GOT3 (cell line): ENCODE measurements at places on chromosomes 11 and 22.

GRCh38 chr11:13033760-13034533 is 24.8 kb downstream of the RASSF10 start:
- DNase-seq: no peak

GRCh38 chr11:86625544-86625943 is 46.9 kb downstream of the ME3 start:
- no peak for DNase-seq

DNA sequence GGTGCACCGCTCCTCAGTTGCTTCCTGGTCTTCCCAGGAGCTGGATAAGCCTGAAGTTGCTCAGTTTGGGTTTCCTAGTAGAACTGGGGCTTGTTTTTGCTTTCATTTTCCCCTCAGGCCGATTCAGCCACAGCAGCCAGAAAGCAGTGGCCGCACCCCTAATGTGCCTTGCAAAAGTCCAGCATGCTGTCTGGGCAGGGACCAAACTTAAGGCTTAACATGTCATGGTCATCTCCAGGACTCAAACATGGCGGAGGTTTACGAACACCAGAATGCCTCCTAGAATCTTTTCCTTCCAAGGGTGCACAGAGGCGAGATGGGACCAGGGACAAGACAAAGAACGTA is 2.5 kb downstream of the GNG3 start:
- DNase-seq: no peak

- DNase-seq: no peak
These were observed 8.0 kb downstream of the IL10RA start for GRCh38 chr11:117993988-117994745.

DNA sequence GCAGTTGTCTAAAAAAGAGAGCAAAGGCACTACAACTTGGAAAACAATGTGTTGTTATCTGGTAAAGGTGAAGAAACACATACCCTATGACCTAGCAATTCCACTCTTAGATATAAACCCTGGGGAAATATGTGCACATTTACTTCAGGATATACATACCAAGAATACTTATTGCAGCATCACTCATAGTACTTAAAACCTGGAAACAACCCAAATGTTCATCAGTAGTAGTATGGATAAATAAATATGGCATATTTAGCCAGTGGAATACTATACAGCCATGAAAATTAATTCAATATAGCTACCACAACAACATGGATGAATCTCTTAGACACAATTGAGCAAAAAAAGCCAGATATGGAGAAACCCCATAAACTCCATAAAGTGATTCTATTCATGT is 26.1 kb upstream of the MICAL2 start:
- DNase-seq: no peak

DNA sequence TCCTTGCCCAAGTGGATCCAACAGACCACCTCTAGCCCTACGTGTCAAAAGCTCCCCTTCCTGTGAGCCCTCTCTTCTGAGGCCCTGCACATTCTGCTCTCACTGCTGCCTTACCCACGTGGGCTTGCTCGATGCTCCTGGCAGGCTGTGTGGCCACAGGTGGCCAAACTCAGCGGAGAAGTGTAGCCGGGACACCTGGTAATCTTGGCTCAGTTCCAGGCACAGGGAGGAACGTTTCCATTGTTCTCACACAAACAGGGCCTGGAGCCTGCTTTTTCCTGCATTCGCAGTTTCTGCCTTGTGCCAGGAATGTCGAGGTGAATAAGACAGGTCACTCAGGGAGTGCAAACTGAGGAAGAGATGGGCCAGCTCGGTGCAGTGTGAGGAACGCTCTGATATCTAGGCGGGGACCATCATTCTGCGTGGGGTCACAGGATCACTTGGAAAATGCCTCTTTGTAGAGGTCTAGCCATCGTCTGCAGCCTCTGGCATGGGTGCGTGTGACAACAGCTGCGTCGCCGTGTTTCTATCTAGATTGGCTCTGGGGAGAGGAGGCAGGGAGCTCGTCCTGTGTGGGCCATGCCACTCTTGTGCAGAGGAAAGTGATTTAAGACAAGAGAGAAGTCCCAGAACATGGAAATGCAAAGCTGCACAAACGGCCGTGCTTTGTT is 127.6 kb upstream of the PARVA start:
- no peak for DNase-seq

DNA sequence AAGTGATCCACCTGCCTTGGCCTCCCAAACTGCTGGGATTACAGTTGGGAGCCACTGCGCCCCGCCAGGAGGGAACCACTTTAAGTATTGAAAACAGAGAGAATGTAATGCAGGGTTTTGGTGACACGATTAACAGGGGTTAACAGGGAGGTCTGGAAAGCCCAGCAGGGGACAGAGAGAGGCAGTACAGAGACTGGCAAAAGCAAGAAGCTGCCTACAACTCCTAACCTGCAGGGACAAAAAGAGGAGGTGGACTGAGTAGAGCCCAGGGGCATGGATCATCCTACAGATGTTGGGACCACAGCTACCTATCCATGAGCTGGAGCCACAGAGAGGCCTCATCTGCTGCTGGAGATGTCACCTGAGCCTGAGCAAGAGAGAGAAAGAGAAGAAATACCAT is 1.7 kb upstream of the SPINDOC start:
- no peak for DNase-seq

GRCh38 chr11:31560842-31561476 is 51.4 kb downstream of the ELP4 start:
- DNase-seq: no peak

- DNase-seq: no peak
These were observed 46.4 kb upstream of the AMOTL1 start for GRCh38 chr11:94721565-94722292.

DNA sequence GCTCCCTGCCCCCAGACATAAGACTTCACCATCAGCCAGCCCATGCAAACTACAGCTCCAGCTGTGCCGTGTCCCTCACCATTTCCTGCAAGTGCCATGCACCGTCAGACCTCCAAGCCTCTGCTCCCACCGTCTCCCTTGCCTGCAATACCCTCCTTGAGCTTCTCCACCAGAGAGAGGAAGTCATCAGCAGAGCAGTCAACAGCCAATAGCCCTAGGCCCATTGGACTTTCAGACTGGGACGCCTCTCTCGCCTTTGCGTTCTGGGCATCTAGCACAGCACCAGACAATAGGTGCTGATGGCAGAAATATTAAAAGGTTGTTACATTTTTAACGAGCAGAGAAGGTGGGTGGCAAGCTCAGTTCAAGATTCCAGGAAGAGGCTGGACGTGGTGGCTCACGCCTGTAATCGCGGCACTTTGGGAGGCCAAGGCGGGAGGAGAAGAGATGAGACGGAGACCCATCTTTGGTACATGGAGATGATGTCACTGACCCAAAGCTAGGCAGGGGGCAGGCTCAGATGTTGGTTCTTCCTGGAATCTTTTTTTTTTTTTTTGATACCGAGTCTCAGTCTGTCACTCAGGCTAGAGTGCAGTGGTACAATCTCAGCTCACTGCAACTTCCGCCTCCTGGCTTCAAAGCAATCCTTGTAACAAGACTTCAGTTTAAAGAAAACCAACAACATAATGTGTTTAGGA is 31.9 kb downstream of the SCGB1A1 start:
- DNase-seq: no peak

- no peak for DNase-seq
These were observed 37.1 kb upstream of the NFRKB start for GRCh38 chr11:129932381-129933067.

GRCh38 chr11:27280140-27280539 is 82.9 kb downstream of the CCDC34 start:
- no peak for DNase-seq

GRCh38 chr11:6319001-6319703 is 1.1 kb downstream of the CAVIN3 start:
- DNase-seq: no peak

DNA sequence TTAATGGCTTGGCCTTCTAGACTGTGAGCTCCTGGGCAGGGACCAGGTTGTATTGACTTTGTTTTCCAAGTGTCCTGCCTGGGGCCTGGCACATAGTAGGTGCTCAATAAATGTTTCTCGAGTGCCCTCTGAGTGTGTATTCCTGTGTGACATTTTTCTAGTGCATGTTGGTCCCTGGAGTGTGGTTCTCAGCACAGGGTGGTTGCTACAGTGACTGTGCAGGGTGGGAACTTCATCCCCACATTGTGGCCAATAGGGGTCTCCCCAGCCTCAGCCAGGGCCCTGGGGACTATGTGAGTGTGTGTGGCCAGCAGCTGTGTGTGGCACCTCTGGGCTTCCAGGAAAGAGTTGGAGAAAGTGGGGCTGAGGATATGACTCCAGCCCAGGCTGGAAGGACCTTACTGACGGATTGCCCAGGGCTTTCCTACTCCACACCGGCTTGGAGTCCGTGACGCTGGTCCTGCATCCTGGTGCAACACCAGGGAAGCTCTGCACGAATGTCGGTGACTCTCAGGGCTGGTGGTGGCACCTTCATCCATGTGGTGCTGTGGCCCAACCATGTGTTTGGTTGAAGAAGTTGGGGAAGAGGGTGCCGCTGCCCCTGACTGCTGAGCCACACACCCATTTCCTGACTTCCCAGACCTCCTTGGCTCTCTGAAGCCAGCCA is 9.0 kb upstream of the MARK2 start:
- no peak for DNase-seq

DNA sequence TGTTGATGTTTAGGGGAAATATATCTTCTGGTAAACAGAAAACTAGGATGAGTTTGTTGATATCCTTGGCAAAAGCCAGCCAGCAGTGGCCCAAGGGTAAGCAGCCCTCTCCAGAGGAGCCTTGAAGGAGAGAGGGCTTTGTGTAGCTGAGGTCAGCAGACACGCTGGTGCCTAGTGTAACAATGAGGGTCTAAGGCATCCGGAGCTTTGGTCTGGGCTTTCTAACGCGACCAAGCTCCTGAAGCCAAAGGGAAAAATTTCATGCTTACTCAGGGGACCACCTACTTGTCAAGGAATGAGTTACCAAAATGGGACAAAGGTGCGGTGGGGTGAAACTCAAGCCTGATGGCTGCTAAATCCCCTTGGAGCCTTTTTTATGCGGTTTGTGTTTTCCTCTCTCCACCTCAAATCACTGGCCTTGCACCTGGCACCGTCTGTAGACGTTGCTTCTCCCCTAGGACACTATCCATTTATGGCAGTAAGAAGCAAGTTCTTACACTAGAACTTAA is 134.9 kb downstream of the DBX1 start:
- DNase-seq: no peak

DNA sequence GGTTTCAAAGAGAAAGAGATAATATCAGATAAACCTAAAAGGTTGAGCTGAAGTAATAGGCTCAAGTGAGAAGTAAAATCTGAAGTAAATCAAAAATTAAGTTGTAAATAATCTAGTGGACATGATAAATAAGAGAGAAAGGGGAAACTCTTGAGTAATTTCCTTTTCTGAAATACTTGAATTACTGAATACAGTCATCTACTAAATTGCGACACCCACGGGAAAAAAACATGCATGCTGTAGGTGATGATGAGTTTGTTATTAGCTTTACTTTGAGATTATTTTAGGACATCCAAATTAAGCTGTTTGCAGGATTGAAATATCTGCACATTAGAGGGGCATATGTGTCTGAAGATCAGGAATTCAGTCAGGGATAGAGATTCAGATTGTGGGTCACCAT is 50.0 kb upstream of the CARD18 start:
- no peak for DNase-seq

DNA sequence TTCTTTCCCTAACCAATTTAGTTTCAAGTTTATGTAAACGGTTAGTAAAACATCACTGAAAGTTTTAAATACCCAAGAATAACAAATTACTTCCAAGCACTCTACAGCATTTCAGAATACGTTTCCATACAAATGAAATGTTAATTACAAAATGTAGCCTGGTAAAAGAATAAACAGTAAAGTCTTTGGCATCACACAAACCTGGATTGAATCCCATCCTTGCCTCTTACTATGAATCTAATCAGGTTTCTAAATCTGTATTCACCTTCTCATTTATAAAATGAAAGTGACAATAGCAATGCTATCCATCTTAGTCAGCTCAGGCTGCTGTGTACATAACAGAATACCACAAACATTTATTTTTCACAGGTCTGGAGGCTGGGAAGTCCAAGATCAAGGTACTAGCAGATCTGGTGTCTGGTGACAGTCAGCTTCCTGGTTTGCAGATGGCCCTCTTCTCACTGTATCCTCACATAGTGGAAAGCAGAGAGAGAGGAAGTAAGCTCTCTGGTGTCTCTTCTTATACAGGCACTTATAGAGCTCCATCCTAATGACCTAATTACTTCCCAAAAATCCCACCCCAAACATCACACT is 19.2 kb downstream of the FAM168A start:
- no peak for DNase-seq

DNA sequence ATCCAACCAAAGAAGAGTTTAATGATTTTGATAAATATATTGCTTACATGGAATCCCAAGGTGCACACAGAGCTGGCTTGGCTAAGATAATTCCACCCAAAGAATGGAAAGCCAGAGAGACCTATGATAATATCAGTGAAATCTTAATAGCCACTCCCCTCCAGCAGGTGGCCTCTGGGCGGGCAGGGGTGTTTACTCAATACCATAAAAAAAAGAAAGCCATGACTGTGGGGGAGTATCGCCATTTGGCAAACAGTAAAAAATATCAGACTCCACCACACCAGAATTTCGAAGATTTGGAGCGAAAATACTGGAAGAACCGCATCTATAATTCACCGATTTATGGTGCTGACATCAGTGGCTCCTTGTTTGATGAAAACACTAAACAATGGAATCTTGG is 23.9 kb downstream of the KDM4D start:
- DNase-seq: no peak

- DNase-seq: no peak
These were observed 22.9 kb downstream of the STX3 start for GRCh38 chr11:59778122-59778521.

GRCh38 chr22:50721257-50721844 is 16.7 kb upstream of the ACR start:
- DNase-seq: no peak

- no peak for DNase-seq
These were observed 3.1 kb downstream of the TRPM5 start for GRCh38 chr11:2441171-2441570.

DNA sequence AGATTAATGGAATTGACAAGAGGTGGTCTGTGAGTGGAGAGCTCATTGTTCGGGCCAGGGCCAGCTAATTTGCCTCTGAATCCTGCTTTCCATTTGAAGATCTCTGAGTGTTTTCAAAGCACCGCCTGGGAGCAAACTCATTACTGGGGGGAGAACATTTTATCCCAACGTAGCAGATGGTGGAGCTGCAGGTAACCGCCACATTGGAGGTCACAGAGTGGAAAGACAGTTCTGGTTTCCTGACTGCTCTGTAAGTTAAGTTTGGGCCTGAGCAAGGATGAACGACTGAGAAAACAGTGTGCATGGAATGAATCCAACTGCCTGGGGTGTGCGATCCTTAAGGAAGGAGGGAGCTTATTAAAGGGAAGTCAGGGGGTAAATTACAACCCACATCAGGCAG is 30.5 kb downstream of the LMO2 start:
- DNase-seq: no peak

DNA sequence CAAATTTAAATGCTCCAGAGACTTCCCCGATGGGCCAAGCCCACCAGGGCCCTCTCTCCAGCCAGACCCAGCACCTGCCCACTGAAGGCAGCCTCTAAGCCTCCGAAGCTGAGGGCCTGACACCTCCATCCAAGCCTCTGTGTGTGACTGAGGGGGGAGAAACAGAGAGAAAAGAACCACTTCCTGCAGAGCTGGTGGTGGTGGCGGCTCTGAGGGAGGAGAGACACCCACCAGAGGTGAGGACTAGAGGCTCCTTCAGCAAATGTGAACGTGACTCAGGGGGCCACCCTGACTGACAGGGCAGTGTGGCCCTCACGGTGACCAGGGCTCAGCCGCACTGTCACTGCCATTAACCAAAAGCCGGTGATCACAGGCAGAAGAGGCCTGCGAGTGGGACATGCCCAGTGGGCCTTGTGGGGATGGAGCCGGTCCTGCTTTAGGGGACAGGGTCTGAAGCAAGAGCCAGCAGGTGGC is 31.0 kb upstream of the CD5 start:
- DNase-seq: no peak
